ENCODE measurements at places on chromosomes 11 and 22.

DNA sequence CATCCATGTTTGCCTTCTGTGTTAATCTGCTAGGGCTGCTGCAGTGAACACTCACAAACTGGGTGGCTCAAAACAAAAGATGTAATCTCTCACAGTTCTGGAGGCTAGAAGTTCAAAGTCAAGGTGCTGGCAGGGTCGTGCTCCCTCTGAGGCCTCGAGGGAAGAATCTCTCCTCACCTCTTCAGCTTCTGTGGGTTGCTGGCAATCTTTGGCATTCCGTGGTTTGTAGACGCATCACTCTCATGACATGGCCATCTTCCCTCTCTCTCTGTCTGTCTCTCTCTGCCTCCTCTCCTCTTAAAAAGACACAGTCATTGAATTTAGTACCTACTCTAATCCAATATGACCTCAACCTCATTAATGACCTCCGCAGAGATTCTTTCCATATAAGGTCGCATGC, 78.8 kb downstream of the TSPAN18 start:
- DNase-seq = no peak

DNA sequence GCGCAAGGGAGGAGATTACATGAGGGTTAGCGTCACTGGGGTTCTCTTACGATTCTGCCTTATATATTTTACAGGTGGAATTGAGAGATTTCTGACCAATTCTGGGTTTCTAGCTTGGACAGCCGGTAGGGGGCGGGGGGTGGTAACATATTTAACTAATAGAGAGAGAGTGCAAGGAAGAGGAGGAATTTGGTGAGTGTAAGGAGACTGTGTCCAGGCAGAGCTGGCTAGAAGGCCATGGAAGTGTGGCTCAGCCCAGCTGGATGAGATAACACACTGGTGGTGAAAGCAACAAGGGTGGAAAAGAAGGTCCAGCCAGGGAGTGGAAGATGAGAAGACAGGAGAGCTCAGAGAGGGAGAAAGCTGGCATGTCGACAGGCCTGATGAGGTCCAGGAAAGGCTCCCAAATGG, 56.5 kb downstream of the ST3GAL4 start:
- DNase-seq = no peak

DNA sequence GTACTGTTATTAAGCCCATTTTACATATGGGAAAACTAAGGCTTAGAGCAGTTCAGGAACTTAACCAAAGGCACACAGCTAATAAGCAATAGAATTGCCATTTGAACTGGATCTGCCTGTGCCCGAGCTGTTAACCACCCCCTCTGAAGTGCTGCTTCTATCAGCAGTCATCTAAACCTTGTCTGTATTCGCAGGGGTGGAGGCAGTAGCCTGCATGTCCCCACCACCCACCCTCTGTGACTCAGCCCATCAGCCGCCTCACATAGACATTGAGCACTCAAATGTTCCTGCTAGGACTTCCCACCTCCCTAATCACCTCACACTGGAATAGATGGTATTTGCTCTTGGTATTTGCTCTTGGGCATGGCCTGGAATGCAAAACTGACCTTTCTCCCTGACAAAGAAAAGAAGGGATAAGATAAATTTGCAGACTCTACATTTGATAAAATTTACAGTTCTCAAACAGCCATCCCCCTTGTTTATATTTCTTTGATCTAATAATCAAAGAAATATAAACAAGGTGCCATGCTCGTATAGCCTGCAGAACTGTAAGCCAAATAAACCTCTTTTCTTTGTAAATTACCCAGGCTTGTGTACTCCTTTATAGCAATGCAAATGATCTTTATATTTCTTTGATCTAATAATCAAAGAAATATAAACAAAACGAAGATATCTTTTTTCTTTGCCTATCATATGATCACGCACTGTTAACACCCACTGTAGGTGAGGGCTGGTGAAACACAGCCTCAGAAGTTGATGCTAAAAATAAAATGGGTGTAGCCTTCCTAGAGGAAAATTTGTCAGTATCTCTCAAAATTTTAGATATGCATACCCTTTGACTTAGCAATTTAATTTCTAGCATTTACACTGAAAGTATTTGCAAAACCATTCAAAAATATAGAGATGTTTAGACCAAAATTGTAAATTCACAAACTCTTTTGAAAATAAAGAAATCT, 15.9 kb downstream of the DKK3 start:
- no peak for DNase-seq

DNA sequence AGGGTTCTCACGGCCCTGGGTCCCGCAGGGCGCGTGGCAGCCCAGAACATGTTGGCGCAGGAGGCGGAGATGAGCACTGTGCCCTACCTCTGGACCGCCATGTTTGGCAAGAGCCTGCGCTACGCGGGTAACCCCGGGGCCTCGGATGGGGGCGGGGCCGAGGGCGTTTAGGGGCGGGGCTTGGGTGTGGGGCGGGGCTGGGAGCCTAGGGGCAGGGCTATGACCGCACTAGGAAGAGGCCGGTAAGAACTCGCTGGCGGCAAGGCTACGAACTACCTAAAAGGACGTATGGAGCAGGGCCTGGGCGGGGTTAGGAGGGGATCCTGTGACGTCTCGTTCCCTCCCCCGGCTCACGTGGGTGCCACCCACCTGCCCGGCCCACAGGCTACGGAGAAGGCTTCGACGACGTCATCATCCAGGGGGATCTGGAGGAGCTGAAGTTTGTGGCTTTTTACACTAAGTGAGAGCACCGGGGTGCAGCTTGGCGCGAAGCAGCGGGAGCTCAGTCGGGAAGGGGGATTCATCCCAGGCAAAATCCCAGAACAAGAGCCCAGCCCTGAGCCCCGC, 2.8 kb upstream of the LZTR1 start:
- DNase-seq = no peak

DNA sequence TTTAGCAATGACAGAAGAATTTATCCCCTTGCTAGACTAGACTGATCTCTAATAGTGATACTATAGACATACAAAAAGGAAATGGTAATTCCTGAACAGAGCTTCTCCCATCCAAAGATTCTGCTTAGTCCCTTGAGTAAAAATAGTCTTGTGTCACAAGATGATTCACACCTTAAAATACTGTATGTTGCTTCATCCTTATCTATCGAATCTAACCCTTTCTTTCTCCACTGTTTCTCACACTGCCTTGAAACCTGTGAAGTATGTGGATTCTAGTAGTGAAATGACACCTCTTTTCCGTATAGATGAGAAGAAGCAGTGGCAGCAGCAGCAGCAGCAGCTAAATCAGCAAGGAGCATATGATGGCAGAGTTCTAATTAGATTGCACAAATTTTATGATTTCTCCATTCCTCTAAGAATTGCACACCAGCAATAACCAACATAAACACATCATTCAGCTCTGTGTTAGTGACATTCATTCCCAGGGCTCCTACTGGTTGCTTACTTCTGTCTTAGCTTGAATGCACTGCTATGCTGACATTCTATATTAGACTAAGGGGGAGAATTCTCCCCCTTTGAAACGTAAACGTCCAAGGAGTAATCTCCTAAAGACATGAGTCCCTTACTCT, 14.6 kb downstream of the KCNA4 start:
- DNase-seq = no peak

DNA sequence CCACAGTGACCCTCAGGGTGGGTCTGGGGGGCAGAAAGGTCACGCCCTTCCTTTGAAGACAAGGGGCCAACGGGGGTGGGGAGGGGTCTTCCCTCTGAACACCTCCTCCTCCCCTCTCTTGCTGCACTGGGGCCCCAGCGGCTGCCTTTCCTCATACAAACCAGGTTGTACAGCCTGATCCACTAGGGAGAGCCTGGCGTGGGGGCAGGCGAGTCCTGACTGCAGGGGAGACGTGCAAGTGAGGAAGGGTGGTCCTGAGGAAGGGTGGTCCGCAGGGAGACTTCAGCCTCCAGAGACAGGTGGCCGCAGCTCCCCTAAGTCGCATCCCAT, 43.6 kb upstream of the LINC01488 start:
- DNase-seq = no peak

- no peak for DNase-seq
These were observed 53.0 kb downstream of the RELT start for GRCh38 chr11:73429121-73429750.

GRCh38 chr11:19557720-19558140, 154.9 kb upstream of the NAV2 start:
- DNase-seq = peak; percentile 87

DNA sequence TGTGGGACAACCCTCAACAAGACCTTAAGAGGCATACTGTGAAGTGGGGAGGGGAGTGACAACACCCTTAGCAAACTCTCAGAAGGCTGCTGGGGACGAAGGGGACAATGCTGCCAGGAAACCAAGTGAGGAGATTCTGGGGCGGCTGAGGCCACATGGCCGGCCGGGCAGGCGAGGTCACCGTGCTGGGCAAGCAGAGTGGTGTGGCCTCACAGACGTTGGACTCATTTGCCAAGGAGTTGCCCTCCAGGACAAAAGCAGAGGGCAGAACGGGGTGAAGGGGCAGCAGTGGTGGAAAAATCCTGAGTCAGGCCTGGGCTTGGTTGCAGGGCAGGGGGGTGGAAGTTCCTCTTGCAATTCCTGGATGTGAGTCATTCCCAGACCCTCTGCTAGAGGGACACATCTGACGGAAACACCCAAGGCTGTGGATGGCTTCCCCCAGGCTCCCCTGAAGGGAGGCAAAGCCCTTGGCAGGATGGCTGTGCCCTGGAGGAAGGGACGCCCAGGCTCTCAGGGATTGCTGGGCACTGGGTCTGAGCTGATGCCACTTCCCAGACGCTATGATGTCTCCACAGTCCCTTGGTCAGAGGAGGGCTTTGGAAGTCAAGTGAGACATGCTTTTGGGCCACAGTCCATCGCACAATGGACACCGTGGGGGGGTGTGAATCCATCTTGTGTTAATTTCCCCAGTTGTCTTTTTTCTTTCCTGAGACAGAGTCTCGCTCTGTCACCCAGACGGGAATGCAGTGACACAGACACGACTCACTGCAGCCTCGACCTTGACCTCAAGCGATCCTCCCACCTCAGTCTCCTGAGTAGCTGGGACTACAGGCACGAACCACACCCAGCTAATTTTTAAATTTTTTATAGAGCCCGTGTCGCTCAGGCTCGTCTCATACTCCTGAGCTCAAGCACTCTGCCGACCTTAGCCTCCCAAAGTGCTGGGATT, 16.2 kb upstream of the SHANK3 start:
- no peak for DNase-seq

- no peak for DNase-seq
These were observed at the start of gene INPPL1 for GRCh38 chr11:72224564-72225410. Gene INPPL1 (plus strand): TSS chr11:72224767. CDS start chr11:72224985, 218 bp downstream.

- DNase-seq = no peak
These were observed 84.9 kb downstream of the C11orf91 start for GRCh38 chr11:33615751-33616150.

DNA sequence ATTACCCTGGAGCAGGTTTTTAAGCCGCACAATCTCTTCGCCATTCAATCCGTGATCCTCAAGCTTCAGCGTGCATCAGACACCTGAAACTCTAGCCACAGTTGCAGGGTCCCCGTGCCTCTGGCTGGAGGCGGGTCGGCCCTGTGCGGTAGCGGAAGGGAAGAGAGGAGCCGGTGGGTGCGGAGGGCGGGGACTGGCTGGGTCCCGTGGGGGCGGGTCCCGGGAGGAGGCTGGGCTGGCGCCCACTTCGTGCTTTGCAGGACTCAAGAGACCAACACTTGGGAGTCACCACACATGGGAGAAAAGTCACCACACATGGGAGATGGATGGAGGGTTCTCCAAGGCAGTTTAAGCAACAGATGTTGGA, 772 bp downstream of the C22orf15 start:
- DNase-seq = no peak

DNA sequence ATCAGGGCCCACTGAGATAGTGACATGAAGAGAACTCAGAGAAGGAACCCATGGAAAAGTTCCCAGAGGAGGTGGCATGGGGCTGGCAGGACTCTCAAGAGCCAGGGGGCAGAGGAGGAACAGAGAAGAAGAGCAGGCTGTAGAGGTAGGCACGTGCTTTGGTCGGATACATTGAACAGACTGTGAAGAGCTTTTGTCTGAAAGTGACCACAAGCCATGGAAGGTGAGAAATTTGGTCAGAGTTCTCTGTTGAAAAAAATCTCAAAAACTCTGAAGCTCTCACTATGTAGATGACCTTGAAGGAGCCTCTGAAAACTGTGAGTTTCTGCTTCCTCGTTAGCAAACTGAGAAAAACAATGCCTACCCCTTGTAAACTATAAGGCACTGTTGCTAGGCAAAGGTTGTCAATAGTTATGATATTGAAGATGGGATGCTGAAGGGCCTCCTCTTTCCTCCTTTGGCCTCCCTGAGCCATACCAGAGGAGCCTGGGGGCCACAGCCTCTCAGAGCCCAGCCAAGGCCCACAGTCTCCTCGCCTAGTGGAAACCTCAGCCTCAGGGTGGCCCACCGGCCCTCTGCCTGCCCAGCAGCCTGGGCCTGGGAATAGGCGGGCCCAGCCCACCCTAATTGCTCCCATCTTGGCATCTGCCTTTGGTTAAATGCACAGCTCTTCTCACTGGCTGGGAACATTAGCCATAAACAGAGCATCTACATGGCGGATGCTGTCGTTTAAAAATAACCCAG, 415.7 kb downstream of the SOX6 start:
- DNase-seq = no peak

DNA sequence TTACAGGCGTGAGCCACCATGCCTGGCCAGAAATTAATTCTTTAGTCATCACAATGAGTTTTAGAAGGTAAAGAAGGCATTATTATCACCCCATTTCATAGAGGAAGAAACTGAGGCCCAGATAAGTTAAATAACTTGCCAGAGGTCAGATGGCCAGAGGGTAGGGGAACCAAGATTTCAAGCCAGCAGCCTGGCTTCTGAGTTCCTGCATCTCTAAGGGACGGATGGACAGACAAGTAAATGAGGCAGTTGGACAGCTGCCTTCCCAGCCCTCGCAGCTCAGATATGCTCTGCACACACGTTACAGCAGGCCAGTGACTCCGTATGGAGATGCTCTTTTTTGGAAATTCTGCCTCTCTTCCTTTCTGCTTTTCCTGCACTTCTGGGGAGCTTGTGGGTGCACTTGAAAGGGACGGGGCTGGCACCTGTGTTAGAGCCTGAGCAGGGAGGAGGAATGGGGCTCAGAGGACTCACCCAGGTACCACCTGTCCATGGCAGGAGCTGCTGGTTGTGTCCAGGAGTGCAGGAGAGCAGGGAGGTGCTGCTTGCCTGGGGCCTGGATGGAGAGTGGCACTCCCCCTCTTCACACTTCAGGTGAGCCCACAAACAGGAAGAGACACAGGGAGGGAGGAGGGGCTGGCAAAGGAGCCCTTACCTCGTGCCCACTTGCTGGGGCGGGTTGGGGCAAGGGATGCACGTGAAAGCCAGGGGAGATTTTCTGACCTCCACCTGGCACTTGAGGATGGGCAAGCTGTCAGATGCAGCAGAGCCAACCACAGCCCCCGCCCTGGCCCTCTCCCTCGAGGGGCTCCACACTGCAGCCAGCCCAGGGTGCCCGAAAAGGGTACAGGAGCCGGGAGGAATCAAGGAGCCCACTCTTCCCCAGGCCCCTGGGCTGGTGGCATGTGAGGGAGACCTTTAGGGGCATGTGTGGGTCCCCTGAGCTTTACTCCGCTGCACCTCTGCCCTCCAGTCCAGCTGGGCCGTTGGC, 3.3 kb upstream of the FXYD2 start:
- DNase-seq = no peak

DNA sequence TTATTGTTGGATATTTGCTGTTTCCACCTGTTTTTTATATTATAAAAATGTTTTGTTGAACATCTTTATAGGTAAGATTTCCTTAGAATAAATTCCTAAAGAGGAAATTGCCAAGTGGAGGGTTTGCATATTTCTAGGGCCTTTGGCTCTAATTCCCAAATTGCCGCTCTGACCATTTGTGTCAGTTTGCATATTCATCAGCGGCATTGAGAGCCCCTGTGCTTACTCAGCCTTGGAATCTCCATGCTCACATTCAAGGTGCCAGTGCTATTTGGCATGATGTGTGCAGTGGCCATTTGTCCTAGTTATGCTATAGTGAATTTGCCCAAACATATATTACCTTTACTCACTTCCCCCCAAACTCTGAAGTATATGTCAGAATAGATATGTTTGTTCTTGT, 25.5 kb downstream of the KREMEN1 start:
- no peak for DNase-seq
